Amniotic stem cell (primary cell): ENCODE measurements at places on chromosomes 3 and 15.

DNA sequence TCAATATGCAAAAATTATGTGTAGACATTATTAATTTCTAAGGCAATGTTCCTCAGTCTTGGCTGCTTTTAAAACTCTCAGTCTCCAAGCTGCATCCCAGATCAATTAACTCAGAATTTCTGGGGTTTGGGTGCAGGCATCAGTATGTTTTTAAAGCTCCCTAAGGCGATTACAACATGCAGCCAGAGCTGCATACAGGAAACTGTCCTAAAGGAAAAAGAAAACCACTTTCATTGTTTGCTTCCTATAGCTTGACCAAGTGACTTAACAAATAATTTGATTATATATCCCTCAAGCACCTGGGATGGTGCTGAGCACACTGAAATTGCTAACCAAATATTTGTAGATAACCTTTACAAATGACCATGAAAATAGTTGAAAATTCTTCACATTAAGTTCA is 194.7 kb downstream of the DTWD1 start:
- DNase-seq = no peak

- no peak for DNase-seq
Observed at GRCh38 chr3:138846262-138846791, 11.6 kb upstream of the PIK3CB start.

DNA sequence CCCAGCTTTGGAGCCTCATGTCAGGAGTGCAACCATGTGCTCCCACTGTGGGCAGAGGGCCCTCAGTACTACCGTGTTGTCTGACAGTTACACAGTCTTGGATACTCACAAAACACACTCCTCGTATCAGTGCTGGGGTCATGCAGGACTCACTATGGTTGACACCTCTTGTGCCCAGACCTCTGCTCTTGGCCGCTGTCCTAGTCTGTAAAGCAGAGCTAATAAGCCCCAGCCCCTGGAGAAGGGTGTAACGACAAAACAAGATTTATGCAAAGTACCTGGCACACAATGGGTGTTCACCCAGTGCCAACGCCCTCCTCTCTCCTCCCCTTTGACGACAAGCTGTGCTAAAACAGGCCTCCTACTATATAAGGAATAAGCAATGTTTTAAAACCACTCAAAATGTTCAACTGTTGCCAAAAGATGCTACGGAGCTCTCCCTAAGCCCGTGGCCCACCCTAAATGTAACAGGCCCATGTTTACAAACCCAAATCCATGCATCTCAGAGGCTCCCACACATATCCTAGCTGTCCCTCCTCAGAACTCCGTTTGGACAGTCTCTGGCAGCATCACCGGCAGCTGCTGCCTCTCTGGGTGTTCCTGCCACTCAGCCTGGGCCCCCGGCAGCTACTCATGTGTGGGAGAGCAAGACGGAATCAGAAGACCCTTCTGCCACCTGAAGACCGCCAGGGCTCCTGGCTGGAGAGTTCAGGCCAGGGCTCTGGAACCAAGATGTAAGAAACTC is 65.8 kb downstream of the MRPL46 start:
- DNase-seq = no peak

GRCh38 chr3:147089286-147089685 is 317.1 kb downstream of the ZIC4 start:
- DNase-seq = no peak

DNA sequence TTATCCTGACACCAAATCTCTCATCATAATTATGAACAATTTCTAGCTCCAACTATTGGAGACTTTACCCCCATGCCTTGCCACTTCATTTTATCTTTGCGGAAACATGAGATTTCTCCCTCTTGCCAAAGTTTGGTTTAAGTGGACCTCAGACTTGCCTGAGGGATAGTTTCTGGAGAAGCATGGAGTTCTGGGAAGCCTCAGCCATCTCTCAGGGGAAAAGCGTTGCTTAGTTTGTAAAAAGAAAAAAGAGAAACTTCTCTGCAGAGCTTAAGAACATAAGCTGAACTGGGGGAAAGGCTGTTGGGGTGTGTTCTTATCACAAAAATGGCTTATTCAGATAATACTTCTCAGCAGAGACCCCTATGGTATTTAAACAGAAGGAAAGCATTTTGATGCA is 347.4 kb upstream of the ADAMTS9 start:
- no peak for DNase-seq

DNA sequence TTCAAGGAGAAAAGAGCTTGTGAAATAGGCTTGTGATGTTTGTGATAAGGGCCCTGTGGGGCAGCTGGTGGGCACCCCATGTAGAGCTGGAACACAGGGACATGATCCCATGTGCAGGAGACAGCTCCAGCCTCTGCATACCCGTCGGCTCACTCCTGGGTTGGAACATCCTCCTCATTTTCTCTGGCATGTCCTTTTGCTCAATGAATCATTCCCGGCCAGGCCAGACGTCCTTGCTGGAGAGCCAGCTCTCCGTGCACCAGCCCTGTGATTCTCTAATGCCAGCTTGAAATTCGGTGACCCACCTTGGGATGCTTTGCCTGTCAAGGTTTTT is 77.3 kb downstream of the SMAD3 start:
- peak; percentile 36 for DNase-seq

DNA sequence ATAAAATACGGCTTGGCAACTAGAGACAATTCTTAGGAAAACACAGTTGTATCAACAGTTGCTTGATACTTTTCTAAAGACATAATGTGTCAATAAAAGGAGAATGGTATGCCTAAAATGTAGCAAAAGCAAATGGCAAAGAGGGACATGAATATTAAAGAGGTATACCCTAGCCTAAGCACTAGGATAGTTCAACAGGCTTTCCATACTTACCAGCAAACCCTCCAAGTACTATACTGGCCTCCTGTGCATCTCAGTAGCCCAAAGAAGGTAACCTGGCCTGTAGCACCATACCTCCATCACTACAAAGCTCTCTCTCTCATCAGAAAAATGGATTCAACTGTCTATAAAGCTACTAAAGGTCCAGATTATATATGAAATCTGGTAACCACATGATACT is 7.5 kb downstream of the SETD2 start:
- DNase-seq = no peak

DNA sequence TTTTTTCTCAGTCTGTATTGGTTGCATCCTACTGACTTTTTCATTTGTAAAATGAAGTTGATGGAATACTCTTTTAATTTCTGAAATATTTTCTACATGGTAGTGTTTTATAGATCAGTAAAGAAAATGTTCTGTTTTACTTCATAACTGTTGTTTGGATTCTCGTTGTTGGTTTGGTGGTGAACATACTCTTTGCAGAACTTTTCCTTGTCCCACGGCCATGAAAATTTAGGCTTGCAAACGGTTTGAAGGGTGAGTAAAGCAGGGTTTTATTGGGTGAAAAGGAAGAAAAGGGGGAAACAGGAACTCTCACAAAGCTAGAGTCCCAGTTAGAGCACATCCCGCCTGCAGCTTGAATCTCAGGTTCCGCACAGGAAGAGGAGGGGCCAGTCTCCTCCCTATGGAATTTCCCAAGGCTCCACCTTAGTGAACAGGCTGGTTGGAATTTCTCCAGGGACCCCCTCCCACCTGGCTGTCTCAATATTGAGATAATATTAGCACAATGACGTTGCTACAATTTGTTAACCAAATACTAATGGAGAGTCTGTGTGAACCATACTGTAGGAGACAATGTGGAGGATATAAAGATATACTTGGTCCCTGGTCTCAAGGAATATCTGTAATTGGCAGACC is 5.6 kb downstream of the PDCD6IP start:
- no peak for DNase-seq

GRCh38 chr15:69133862-69134519 is 26.4 kb upstream of the GLCE start:
- no peak for DNase-seq

DNA sequence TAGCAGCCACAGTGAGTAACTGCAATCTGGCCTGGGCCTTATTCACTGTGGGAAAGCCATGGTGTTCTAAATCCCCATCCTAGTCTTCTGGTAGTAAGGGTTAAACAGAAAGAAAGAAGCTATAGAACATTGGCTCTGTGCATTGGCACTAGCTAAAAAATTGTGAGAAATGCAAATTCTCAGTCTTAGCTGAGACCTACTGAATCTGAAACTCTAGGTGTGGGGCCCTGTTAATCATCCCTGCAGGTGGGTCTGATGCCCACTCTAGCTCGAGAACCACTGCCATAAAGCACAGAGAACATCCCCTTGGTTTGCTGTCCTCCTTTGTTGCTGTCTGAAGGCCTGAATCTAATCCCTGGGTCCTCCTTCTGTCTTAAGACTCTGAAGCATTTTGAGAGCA is 59.3 kb downstream of the MEIS2 start:
- no peak for DNase-seq

DNA sequence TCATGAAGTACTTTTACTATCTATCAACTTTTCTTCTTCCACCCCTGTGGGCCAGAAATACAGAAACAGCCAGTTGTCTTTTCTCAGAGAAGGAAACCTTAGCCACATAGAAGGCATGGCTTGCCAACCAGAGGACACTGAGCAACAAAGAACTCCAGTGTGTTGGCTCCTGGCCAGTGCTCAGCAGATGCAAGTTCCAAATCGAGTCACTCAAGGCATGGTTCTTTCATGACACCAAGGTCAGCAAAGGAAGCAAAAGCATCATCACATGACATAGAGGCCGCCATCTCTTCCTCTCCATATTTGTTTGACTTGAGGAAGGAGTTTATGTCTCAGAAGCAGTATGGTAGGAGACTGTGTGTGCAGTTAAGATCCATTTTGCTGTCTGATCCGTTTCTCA is 92.2 kb downstream of the MYLK start:
- DNase-seq = no peak

- no peak for DNase-seq
Observed at GRCh38 chr15:78875107-78875914, 2.6 kb downstream of the MORF4L1 start.

DNA sequence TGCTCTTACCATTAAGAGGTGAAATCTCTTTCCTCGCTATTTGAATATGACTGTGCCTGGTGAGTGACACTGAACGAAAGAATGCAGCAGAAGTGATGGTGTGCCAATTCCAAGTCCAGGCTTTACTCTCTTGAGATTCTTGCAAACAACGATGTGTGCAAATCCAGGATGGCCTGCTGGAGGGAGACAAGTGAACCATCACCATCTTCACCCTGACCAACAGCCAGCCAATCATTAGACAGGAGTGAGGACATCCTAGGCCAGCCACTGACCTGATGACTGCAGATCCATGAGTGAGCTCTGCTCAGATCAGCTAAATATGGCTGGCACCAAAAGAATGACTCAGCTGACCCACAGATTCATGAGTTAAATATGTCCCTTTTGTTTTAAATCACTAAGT is 878.0 kb downstream of the PDCD6IP start:
- peak; percentile 13 for DNase-seq

DNA sequence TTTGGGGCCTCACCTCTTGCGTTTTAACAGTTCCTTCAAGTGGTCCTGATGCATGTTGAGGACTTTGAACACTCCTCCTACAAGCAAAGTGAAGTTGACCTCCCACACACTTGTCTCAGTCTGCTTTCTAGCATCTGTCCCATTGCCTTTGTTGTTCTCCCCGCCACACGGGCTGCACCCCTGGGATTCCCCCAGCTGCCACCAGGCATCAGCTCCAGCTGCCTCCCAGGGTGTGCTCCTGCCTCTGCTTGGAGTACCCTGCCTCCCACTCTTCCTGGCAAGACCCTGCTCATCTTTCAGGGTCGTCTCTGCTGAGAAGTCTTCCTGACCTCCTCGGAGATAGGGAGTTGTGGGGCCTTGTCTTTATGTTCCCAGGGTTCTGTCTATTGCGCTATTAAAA is 52.2 kb downstream of the IGF1R start:
- no peak for DNase-seq

DNA sequence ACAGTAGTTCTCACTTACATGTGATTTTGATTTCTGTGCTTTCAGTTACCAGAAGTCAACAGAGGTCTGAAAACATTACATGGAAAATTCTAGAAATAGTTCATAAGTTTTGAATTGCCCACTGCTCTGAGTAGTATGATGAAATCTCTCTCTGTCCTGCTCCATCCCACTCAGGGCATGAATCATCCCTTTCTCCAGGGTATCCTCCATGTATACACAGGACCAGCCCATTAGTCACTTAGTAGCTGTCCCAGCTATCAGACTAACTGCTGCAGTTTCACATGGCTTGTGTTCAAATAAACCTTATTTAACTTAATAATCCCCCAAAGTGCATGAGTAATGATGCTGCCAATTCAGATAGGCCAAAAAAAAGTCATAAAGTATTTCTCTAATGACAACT is 38.6 kb downstream of the EPHA3 start:
- DNase-seq = peak; percentile 87

DNA sequence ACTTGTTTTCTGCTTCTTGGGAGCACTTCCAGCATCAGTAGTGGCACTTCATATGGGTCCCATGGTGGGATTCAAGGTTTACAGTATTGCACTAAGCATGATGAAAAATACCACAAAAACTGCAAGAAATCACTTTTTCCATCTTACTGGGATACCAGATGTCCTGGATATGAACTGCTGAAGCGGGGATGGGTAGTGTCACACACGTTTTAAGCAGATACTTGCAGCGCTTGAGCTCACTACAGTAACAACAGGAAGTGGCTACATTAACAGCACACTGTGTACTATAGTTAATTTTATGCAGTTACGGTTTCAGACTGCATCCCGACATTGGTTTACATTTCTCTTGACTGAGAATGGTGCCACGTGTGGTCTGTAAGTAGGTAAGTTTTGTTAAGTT is 3.5 kb upstream of the ISG20 start:
- no peak for DNase-seq

DNA sequence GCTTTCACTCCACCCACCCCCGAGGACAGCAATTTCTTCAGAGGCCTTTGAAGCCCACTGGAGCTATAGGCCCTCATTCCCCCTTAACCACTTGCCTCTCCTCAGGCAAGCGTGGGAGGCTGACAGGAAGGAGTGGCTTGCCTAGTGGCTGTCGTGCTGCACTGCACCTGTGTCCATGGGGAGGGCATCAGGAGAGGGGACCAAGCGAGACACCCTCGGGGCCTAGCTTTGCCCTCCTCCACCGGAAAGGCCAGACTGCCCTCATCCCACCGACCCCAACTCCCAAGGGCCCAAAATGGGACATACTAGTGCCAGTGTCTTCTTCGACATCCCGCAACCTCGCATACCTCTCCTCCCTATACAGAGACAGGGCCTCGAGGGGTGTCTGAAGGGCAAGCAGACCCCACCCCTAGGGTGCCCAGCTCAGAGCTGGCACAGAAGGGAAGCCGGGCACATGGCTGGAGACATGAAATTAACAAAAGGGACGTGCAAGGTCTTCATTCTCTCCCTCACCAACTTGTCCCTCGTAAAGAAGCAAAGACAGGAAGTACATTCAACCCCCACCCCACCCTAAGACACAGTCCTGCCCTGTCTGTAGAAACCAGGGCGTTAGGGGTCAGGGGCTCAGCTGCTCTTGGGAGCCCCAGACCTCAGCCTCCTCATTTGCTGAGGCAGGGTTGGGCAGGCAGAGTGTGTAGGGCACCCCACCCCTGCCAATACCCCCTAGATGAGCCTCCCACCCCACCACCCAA is 24.3 kb downstream of the VIPR1 start:
- no peak for DNase-seq

- DNase-seq = no peak
Observed at GRCh38 chr3:160437083-160437455, 12.5 kb downstream of the TRIM59 start.

DNA sequence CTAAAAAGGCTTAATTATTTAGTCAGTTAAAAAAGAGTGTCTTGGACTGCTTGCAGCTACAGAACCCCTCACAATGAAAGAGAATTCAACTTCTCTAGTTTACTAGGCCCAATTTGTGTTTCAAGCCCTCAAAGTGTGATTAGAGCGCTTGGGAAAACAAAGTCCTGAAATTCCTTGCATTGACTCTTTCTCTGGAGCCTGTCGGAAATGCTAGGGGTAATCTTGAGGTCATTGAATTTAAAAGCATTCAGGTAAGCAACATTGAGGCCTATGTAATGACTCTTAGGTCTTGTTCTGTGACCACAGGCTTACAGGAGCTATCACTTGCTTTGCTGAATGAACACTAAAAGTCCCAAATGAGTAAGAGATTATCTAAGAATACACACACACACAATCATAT is 186.0 kb downstream of the NLGN1 start:
- no peak for DNase-seq
